ENCODE measurements at places on chromosomes 5 and 9.
A peak's percentile ranks its signal among the peaks of the same experiment; 100 is the strongest.

GRCh38 chr5:55601204-55601618, 66.4 kb upstream of the PLPP1 start:
- peak; percentile 93 for DNase-seq

- no peak for DNase-seq
Measured at GRCh38 chr5:132475497-132475882, 15.1 kb downstream of the IRF1 start.

GRCh38 chr5:4614088-4614487, 526.0 kb upstream of the ADAMTS16 start:
- no peak for DNase-seq

GRCh38 chr9:4984621-4985385, at the start of gene JAK2:
Gene JAK2, plus strand, starts transcription at chr9:4985272. Its CDS starts 36,716 bp downstream, at chr9:5021988.
- peak; percentile 91 for DNase-seq

GRCh38 chr9:107378006-107378405, 94.9 kb downstream of the RAD23B start:
- DNase-seq, result no peak

- DNase-seq, result no peak
Measured at GRCh38 chr5:77398896-77399295, 93.2 kb downstream of the WDR41 start.

DNA sequence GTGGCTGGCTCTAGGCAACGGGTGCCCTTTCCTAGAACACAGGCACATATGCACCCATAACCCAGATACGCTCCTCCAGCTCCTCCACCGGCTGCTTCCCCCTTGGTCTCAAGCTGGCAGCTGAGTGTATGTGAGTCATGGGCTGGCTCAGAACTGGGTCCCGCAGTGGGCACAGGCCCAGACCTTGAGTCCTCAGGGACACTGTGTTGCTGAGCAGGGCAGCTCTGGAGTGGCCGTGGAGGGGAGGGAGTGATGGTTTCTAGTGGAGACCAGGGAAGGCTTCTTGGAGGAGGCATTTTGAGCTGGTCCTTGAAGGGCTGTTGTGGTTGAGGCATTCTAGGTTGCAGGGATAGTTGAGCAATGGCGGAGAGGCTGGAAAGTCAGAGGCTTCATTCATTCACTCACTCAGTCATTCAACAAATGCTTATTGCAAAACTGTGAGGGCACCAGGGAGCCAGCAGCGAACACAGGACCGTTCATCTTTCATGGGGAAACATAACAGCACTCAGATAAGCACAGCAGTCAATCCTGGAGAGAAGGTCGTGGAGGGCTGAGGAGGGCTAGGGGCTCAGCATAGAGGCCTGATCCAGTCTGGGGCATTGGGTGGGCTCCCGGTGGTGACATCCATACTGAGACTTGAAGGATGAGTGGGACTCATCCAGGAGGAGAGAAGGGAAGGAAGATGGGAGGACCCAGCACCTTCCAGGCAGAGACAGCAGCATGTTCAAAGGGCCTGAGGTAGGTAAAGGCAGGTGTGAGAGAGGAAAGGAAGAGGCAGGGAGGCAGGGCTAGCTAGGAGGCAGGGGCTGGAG, 2.4 kb downstream of the BBLN start:
- no peak for DNase-seq

- DNase-seq, result no peak
Measured at GRCh38 chr9:86119457-86119856, 20.1 kb upstream of the GOLM1 start.

- DNase-seq, result no peak
Measured at GRCh38 chr5:39427229-39427628, 2.4 kb upstream of the DAB2 start.

- no peak for DNase-seq
Measured at GRCh38 chr5:179452356-179453230, 97.8 kb upstream of the RUFY1 start.

- no peak for DNase-seq
Measured at GRCh38 chr9:125789196-125789595, 42.0 kb downstream of the PBX3 start.

GRCh38 chr9:129644365-129644764, 2.4 kb upstream of the ASB6 start:
- no peak for DNase-seq
